ENCODE measurements at places on chromosomes 2 and 18.

DNA sequence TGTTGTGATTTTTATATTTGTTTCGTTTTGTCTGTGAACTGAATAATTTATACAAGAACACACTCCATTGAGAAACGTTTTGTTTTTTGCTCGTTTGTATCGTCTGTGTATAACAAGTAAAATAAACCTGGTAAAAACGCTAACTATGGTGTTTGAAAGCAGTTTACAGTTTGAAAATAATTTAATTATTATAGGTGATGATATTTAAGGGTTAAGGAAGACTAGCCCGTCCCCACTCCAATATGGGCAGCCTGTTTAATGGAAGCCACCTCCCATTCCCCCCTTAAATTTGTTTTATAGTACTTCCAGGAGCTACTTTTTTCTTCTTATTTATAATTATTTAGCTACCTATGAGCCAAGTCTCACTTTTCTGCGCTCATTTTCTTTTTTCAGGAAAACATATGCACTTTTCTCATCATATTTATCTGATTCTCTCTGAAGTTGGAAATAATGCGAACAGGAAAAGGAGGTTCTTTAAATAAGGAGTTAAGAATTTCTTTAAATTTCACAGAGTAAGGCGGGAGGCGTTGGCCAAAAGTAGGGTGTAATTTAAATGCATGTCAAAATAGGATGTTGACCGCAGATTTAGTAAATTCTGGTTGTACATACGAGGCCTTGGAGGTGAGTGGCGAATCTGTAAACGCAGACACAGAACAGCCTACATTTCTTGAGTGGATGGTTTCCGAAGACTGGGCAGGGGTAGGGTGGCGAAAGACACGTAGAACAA lies 9.8 kb downstream of the TBR1 start:
- DNase-seq: no peak

- no peak for DNase-seq
These were observed 73.9 kb downstream of the SDC1 start for GRCh38 chr2:20150806-20151571.

DNA sequence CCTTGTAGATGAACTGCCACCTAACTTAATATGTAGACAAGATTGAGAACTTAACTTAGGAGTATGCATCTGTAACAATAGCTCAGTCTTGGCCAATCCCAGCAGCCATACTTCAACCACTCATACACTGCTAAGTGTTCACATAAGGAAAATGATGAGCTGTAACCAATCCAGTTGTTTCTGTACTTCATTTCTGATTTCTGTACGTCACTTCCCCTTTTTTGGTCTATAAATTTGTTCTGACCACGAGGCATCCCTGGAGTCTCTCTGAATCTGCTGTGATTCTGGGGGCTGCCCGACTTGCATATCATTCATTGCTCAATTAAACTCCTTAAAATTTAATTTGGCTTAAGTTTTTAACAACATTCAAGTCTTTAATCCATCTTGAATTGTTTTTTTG lies 6.4 kb downstream of the SH3YL1 start:
- DNase-seq: no peak

DNA sequence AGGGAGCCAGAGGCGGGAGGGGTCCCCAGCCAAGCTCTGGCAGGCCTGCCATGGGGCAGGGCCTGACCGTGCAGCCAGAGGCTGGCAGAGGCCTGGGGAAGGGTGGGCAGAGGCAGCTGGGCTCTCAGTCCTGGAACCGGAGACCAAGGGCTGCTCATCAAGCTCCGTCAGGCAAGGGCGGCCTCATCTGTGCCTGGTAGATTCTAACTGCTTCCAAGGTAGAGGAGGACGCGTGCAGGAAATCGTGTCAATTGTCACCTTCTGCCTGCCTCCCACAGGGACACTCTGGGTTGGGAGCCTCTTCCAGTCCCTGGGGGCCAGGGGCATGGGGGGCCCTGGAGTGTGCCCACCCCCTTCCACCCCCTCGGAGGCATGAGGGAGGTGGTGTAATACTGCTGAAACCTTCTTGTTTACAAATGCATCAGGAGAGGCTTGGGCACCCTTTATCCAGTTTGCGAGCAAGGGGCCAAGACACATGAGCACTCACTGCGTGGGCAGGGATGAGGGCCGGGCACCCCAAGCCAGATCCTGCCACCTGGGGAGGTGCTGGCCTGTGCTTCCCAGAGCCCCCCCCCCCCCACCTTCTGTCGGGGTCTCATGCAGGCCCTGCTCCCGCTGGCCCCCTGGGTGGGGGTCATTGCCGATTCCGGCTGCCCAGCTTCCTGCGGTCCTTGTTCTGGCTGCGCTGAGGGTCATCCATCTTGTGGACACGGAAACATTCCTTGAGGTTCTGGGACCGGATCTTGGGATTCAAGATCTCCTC lies 9.0 kb downstream of the SNORC start:
- no peak for DNase-seq

GRCh38 chr2:237235383-237236095 lies 149.8 kb downstream of the COPS8 start:
- DNase-seq: no peak

- DNase-seq: peak; percentile 88
These were observed 7.7 kb upstream of the YWHAQ start for GRCh38 chr2:9638532-9638931.

DNA sequence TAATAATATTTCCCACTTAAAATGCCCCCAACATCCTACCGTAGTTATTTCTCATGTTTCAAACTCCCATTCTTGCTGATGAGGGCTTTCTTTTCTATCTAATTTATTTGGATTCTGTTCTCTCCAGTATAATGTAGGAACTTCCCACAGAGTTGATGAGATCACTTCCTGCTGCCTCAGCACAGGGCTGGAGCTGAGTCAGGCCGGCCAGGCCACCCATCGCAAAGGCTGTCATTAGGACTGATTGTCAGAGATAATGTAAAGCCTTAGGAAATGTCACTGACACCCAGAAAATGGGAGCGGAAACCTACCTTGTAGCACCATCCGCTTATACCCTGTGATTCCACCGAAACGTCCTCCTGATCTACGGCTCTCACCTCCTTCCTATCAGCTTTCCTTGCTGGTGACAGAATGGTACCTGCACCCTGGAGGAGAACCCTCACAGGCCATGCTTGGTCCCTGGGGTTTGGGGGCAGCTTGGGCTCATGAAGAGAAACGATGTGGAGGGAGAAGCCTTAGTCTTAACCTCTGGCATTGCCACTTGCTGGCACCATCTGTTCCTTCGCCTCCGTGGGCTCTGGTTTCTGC lies 672.8 kb upstream of the ID2 start:
- DNase-seq: no peak

- no peak for DNase-seq
These were observed 265.6 kb downstream of the TMX3 start for GRCh38 chr18:68449292-68449691.
